ENCODE measurements at places on chromosomes 6 and 20.

DNA sequence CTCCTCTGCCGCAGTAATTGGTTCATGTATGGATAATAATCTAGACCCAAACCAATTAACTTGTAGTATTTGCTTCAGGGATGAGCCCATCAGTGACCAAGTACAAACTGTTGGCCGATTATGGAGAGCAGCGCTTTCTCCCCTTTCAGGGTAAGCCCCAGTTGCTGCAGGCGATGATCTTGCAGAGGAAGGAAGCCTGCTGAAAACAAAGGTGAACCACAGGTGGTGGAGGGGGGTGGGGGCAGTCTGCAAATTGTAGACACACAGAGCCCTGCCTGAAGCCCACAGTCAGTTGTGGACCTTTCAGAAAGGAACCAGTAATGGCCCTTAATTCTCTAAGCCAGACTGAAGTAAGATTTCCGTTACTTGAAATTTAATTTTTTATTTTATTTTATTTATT lies 167.9 kb upstream of the JARID2 start:
- DNase-seq = no peak

DNA sequence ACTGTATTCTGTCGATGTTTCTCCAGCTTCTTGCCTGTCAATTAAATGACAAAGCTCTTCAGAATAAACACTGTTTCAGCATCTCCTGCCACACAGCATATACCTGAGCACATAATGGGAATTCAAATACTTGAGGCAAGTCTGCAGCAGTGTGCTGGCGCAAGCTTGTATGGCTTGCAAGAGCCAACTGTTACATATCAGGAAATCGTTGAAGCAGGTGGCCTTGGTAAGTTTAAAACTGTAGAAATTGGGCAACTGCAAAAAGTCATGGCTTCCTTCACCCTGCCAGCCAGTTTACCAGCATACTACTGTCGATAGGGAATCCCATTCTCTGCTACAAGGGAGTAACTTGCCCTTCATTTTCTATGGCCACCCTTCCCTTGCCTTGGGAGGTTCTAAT lies 23.0 kb downstream of the CPNE1 start:
- no peak for DNase-seq

DNA sequence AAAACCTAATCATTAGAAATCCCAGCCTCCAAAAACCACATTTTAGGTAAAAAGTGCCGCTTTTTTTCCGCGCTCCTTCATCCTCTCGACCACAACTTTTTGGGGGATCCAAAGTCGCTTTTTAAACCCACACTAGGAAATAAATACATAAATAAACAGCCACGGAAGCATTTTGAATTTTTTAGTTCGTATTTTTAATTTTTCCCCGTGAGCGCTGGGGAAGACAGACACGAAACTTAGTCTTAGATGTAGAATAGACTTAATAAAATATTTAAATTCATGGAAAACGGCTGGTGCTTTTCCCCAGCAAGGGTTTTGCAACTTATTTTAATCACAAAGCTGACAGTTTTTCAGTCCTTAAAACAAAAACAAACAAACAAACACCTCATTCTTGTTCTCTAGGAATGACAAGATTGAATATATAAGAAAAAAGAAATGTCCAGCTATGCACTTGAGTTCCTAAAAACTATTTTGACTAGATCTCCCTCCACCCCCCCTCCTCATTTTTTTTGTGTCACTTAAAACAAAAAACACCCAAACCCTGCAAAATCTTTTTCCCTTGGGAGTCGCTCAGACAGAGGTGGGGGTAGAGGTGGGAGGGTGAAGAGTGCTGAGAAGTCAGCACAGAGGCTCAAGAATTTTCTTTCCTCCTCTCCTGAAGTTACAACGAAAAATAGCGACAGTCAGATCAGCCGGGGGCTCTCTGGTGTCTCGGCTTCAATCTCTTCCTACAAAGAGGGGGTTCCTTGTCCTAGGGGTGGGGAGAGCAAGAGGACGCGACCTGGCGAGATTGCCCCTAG lies 43.4 kb upstream of the SUPT3H start:
- DNase-seq = no peak

- DNase-seq = no peak
These were observed 126.0 kb downstream of the BMP7 start for GRCh38 chr20:57140416-57140965.

DNA sequence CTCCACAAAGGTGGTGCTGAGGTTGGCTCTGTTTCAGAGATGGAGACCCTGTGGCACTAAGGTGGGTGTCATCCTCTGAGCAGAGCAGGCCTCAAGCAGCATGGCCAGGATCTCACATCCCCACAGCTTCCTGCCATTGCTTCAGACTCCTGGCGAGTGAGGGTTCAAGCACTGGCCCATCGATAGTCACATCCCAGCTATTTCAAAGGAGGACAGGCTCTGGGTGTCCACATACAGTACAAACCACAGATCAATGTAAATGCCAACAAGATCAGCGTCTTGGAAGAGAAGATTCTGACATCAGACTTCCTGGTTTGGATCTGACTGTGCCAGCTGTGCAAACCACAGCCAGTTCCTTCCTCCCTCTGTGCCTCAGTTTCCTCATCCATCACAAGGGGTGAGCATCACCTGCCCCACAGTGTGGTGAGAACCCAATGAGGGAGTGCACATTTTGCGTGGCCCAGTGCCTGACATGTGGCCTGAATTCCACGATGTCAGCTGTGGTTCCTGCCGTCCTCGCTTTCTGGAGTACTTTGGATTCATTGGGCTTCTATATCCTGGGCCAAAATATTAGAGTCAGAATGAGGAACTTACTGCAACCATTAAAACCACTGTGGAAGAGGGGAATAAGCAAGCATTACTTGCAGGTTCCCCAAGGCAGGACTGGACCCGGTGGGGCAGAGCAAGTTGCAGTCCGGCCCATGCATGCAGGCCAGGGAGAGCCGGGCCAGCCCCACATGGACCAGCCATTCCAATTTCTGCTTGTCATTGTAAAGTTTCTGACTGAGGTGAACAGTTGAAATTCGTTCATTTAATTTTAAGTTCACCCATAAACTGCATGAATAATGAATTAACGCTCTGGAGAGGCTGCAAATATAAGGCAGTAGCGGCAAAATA lies 236.0 kb downstream of the TTLL2 start:
- no peak for DNase-seq

- DNase-seq = no peak
These were observed 53.0 kb upstream of the TCF21 start for GRCh38 chr6:133835901-133836300.

DNA sequence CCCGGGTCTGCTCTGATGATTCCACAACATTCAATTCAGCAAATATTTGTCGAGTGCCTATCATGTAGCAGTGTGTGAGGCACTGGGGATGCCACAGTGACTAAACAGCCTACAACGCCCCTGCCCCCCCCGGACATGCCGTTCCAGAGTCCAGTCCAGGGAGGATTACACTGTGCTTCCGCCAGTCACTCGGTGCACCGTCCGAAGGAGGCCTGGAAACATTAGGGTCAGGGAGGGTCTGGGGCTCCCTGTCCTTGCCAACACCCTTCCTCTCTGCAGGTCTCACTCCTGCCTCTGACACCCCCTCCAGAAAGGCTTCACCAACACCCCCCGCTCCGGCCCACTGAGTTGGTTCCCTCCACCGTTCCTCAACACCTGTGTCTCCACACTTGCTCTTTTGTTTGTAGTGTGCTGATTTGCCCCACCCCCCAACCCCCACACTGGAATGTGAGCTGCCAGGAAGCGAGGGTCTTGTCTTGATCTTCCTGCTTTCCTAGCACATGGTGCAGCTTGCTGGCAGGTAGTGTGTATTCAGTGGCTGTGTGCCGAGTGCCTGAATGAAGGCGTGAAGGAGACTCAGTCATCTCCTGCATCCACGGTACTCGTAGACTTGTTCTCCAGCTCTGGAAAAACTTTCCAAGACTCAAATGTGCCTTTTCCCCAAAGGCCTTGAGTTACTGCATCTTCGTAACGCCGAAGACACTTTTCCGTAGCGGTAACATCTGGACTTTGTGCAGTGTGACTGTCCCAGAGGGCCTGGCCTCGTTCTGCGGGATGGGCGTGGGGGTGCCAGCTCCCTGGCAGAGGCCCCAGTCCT lies 150.4 kb downstream of the ZDHHC14 start:
- DNase-seq = no peak

GRCh38 chr6:148455225-148455624 lies 112.6 kb downstream of the SASH1 start:
- DNase-seq = no peak

Measured in NCI-H774 (cell line).